ENCODE measurements at places on chromosomes 6 and 20.

DNA sequence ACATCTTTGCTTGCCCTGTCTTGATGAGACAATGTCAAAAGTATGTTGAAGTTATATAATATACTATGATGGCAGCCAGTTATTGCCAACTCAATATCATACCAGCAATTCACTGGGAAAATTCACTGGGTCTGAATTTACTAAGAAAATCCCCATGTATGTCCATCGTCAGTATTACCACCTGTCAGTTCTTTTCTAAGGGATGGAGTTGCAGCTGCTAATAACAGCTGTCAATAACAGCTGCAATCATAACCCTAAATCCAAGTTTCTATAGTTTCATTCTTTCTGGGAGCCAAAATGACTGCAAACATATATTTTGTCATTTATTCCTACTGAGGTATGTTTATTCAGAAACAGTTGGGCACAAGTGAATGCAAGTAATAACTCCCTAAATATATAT, 132.6 kb upstream of the RIN2 start:
- no peak for DNase-seq

- DNase-seq = no peak
Measured at GRCh38 chr20:14619411-14619810, 282.0 kb upstream of the FLRT3 start.

DNA sequence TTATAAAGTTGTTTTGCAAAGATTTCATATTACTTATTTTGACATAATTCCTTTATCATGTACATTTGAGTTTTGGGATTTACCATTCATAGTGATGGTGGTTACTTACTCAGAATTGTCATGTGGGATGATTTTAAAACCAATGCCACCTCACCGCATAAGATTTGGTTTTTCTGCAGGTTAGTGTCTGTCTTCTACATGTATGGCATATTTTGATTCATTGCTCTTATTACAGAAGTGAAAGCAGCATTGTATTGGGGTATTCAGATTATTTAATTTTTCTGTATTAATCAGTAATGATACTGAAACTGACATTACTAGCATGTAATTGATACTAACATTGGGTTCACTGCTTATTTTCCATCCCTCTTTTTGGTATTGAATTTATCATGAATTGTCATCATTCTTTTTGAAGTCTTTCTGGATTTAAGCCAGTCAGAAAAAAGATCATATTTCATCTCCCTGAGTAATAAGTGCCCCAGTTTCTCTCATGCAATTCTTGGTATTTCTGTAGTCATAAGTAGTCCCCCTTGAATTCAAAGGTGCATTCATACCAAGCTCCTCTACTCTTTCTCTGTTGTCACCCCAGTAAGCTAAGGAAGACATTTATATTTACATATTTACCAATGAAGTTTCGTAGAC, 176.6 kb downstream of the BCKDHB start:
- no peak for DNase-seq

DNA sequence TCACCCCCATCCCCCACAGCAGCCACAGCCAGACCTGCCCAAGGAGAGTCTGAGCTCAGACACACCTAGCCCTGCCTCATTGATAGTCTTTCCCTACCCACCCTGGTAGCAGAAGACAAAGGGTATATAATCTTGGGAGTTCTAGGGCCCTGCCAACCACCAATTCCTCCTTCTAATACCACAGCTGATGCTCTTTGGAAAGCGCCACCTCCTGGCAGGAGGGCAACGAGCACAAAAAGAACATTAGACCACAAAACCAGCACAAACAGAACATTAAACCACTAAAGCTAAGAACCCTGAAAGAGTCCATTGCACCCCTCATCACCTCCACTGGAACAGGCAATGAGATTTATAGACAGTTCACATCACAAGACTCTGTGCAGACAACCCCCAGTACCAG, 195.8 kb upstream of the FUT9 start:
- no peak for DNase-seq

DNA sequence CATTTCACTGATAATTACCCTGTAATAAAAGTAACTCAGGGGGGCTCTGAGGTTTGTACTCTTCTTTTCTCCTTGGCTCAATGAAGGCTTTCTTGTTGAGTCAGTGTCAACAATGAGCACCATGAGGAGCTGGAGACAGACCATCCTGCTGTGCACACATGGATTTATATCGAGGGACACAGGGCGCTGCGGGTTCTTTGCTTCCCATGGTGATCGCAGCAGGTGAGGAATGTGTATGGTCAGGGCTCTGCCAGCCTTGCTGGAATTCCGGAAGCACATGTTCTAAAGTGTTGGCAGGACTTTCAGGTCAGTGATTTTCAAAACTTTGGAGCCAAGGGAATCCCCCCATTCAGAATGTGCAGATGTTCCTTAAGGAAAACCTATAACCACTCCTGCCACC, 27.1 kb downstream of the SMOC2 start:
- no peak for DNase-seq

GRCh38 chr20:18727032-18727508, 86.5 kb upstream of the SCP2D1 start:
- DNase-seq = no peak

- DNase-seq = no peak
Measured at GRCh38 chr6:11968241-11968806, 43.8 kb upstream of the HIVEP1 start.

GRCh38 chr20:5720696-5721095, 29.5 kb upstream of the SHLD1 start:
- no peak for DNase-seq

- no peak for DNase-seq
Measured at GRCh38 chr20:53706008-53706465, 112.4 kb upstream of the ZNF217 start.

DNA sequence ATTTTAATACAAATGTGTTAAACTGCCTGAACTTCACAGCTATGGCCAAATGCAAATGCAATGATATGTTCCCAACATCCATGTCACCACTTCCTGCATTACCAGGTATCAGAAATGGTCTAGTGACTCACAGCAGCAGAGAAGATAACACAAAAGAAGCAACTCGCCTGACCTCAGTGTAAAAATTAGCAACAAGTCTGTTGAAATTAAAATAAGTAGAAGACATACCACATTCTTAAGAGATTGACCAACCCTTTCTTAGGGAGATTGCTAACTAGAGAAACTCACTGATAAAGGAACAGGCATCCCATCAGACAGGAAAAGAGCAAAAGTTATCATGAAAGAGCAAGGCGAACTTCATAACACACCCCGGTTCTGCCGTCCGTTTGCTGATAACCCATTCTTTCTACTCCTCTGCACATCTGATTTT, 45.1 kb downstream of the RNASET2 start:
- no peak for DNase-seq

- no peak for DNase-seq
Measured at GRCh38 chr6:160408528-160408927, 60.4 kb downstream of the SLC22A3 start.

DNA sequence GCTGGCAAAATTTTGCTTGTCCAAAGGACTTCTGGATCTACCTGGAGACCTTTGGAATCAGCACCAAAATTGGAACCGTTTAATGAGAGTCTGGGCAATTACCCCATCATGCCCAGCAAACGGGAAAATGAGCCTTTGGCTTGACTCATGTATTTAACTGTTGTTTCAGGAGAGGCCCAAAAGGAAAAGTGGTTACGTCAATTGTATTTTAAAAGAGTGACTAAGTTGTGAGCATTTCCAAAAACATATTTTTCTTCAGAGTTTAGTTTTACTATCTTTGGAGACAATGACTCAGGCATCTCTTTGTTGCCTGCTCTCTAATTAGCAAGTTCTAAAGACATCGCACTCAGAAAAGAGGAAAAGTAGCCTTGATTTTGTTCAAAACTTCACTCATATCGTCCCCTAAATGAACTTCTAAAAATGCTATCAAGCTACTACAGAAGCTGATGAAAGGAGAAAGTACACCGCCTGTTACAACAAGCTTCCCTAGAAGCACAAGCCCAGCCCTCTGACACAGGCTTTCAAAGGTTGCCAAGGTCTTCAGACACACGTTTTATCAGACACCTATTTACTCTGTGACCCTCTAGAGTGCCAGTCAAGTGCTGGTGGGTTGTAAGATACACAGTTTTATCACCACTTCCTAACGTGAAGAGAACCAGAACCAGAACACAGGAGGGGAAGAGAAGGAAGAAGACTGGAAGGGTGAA, 146.2 kb downstream of the TBX18 start:
- no peak for DNase-seq

GRCh38 chr6:142558786-142559185, 257.0 kb downstream of the ADGRG6 start:
- no peak for DNase-seq

DNA sequence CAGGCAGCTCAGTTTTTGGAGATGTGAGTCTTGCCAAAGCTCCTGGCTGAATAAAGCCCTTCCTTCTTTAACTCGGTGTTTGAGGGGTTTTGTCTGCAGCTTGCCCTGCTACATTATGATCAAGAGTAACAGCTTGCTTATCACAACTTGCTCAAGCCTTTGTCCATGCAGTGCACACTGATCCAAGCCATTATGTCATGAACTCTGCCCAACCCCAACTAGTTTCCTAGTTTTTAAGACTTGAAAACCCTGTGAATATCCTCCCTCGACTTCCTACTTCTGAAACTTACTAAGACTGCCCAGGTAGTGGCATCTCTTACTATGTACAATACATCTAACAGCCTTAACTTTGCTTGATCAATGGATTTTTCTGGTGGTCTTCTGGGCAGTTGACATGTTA, 50.3 kb upstream of the ADGRF4 start:
- DNase-seq = no peak

DNA sequence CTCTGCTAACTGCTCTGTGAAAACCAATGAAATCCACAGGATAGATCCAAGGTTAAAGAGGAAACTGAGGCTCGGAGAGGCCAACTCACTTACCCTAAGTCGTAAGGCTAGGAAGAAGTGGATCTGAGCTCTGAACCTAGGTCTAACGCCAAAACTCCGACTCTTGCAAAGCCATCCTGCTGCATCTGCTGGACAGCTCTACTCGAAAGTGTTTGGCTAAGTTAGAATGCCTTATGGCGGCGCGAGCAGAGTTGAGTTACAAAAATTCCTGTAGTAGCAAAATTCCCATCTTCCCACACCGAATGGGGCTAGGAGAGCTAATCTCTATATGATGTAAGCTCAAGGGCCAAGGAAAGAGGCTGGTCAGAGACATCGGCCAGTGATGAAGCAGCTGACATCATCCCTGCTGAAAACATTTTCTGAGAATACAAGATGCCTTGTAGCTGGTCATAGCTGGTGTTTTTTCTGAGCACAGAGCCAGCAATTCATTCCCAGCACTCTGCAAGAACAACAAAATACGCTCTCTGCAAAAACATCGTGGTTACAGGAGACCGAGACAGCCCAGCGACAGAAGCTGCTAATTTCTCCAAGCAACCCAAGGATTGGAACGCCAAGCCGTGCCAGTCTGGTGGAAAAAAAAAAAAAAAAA, 1.8 kb downstream of the SPATA2 start:
- no peak for DNase-seq

GRCh38 chr20:11844691-11845090, 73.0 kb upstream of the BTBD3 start:
- no peak for DNase-seq

DNA sequence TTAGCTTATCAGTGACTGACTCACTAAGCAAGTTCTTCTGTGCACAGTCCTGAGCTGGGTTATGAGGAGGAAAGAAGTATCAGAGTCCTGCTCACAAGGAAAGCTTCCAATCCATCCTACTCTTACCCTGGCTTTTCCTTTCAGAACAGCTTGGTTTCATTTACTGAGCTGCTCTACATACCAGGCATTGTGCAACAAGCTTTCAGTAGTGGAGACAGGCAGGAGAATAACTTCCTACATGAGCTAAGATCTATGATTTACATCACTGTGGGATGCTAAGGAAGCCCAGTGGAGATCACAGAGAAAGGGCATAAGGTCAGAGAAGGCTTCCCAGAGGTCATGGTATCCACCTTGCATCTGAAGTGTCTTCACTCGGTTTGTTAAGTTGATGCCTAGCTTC, 144.5 kb downstream of the MAP3K7 start:
- no peak for DNase-seq

DNA sequence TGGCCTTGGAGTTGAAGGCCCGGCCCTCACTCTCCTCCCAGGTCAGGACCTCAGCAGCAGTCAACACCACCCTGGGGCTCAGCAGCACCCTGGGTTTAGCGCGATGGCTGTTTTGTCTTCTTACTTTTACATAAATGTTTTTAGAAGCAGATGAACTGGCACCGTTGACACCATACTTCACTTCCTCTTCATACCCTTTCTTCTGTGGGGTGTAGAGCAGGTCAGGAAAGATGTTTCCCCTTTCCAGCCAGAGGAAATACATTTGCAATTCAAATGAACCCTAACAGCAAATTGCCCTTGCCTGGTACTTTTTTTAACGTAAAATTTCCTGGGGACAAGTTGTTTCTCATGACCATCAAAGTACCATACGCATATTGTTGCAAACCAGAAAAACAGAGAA, 54.7 kb upstream of the SNX9 start:
- DNase-seq = no peak

DNA sequence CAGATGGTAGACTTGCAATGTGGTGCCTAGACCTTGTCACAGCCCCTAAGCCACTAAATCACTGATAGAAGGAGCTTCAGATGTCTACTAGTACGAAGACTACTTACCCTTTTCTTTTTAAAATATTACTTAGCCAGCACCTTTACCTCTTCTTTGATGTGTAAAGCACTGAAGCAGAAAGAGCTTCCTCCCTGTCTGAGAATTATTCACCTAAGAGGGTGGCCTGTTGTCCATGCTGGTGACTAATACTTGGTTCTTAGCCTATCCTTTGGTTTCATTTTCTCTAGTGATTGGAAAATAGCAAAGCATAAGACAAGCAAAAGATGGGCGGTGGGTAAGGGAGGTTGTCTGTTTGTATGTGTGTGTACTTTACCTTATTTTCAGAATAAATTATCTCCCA, 794.6 kb downstream of the TFAP2A start:
- no peak for DNase-seq

DNA sequence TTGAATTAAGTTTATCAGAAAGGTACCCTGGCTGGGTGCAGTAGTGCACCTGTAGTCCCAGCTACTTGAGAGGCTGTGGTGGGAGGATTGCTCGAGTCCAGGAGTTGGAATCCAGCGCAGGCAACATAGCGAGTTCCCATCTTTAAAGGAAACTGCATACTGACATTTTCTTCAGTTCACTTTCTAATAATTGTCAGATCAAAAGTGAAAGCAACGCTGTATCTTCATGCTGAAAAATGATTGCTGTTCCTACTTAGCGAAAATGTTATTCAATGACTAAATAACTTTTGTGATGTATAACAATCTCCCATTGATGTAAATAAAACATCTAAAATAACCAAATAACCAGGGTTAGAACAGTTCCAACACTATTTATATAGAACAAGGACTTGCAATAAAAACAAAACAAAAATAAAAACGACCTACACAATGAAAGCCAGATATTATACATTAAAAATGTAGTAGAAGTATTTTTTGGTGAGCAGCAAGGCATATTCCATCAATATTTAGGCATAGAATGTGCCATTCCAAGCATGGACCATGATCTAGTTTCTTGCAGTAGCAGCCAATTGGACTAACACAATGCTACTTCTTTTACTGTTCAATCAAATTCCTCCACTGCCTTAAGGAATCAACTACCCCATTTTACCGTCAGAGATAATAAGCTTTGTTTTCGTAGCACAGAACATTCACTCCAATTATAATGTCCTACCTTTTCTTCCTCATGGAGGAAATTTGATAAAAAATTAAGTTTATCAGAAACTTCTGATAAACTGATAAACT, 1.5 kb downstream of the LATS1 start:
- no peak for DNase-seq
